ENCODE measurements at places on chromosomes 6 and 20. TPM values are rescaled to one million over a fixed set of nuclear protein-coding genes. Genes with fewer than 3 reads are reported as not detected.

Gene CCN6
- not detected for total RNA-seq

Gene CDK19
- total RNA-seq: 20.8 TPM

Gene MOXD1
- total RNA-seq: not detected

Gene SNAP25
- total RNA-seq: 61.0 TPM

Gene C6orf163
- total RNA-seq: 8.2 TPM

Gene PHF10
- total RNA-seq: 21.2 TPM

Gene EFCAB8
- total RNA-seq: not detected

Gene CD83
- 0.34 TPM for total RNA-seq

Gene DNAH8
- not detected for total RNA-seq

Gene PM20D2
- total RNA-seq: 0.56 TPM

Gene VGLL2
- total RNA-seq: not detected

Gene LGSN
- not detected for total RNA-seq

Measured in glutamatergic neuron (in vitro differentiated cells).